ENCODE measurements at places on chromosomes 12 and 14.

- DNase-seq: no peak
These were observed 59.7 kb downstream of the APOBEC1 start for GRCh38 chr12:7605900-7606465.

DNA sequence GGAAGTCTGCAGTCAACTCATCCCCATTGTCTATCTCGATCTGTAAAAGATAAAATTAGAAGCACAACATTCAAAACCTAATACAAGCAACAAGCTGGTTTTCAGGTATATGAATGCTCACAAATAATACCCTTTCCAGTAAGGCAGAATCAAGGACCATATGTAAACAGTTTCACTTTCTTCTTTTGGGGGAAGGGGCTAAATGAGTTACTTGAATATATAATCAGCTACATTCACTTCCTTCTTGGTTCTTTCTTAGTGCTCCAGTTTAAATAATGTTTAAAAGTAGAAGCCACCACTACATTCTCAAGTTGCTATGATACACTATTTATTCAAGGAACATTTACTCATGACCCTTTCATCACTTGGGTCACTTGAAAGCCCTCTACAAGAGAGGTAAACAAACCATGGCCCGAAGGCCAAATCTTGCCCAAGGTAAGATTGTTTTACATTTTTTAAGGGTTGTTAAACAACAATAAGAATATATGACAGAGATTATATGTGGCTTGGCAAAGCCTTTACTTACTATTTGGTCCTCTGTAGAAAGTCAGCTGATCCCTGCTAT lies 10.3 kb downstream of the TWF1 start:
- no peak for DNase-seq

DNA sequence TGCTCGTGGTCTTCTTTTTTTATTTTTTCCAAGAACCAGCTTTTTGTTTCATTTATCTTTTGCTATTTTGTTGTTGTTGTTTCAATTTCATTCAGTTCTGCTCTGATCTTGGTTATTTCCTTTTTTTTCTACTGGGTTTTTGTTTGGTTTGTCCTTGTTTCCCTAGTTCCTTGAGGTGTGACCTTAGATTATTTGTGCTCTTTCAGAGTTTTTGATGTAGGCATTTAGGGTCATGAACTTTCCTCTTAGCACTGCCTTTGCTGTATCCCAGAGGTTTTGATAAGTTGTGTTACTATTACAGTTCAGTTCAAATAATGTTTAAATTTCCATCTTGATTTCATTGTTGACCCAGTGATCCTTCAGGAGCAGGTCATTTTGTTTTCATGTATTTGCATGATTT lies 3.3 kb upstream of the SERPINA11 start:
- DNase-seq: no peak

GRCh38 chr14:100629696-100630095 lies 42.5 kb upstream of the BEGAIN start:
- no peak for DNase-seq

- DNase-seq: no peak
These were observed at the start of gene TMEM30B for GRCh38 chr14:61281186-61281947. Gene TMEM30B, minus strand, starts transcription at chr14:61281338. Its CDS starts 191 bp downstream, at chr14:61281147.

GRCh38 chr12:106581543-106582248 lies 1.1 kb upstream of the RFX4 start:
- no peak for DNase-seq

Measured in NAMALWA (cell line).